ENCODE measurements at places on chromosomes 7 and 10.

GRCh38 chr10:119377451-119377957, 165.0 kb downstream of the RGS10 start:
- DNase-seq = no peak

GRCh38 chr10:71978476-71978875, 14.3 kb downstream of the CHST3 start:
- peak; percentile 65 for DNase-seq

DNA sequence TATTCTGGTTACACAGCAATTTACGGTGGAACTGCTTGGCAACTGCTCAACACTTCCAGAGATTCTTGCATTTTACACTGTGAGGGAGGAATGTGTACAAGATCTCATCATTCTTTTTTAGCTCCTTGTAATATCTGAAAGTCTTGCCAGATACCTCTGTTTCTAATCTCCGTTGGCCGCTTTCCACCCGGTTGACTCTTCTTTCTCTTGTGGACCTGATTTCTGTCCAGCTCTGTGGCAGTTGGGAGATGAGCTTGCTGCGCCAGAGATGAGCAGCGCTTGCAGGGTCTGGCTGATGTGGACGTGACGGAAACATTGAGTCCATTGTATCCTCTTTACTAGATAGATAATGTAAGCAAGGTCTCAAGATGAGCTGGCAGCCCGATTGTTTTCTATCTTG, 27.6 kb downstream of the SPAG6 start:
- DNase-seq = no peak

GRCh38 chr7:36532981-36533499, 143.4 kb downstream of the ANLN start:
- no peak for DNase-seq

DNA sequence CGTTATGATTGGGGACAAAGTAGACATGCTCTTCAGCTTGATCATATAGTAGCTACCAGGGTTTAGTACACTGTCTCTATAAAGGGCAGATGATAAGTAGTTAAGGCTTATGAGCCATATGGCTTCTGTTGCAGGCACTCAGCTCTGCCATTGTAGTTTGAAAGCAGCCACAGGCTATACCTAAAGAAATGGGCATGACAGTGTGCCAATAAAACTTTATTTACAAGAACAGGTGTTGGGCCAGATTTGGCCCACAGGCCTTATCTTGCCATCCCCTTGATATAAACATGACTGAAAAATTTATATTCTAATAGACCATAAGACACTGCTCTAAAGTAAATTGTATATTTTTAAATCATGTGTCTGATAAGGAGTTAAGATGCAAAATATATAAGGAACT, 36.6 kb downstream of the GRK5 start:
- no peak for DNase-seq
